ENCODE measurements at places on chromosomes 3 and 15. TPM values are rescaled to one million over a fixed set of nuclear protein-coding genes. Genes with fewer than 3 reads are reported as not detected.

DNA sequence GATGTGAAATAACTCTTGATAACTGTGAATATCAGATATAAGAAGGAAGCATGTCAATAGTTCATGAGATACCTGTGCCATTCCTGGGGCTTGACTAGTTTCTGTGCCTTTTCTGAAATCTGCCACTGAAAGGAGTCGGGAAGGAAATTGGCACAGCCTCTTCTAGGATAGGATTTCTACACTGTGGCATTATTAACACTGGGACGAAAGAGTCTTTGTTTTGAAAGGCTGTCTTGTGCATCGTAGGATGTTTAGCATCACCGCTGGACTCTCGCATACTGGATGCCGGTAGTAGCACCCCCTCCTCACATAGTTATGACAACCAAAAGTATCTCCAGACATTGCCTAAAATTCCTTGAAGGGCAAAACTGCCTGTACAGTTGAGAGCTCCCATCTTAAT lies 77.9 kb upstream of the SAMMSON start:
- DNase-seq = no peak

UBE2E1 gene
- total RNA-seq = 88.4 TPM

ARPP21 gene
- not detected for total RNA-seq

- peak; percentile 92 for DNase-seq
These were observed 40.9 kb upstream of the SMAD3 start for GRCh38 chr15:67024314-67024997.

DNA sequence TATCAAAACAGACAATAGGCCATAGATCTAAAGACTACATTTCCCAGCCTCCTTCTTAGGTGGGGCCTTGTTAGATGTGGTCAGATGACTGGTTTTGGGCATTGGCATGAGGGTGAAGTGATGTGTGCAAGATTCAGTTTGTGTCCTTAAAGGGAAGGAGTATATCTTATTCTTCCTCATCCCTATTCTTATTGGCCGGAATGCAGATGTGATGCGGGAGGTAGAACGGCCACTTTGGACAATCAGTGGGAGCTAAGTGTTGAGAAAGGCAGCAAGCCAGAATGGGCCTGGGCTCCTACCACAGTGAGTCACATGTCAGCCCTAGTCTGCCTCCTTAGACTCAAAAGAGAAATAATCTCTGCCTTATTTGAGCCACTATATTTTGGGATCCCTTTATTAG lies 89.8 kb upstream of the MEX3B start:
- no peak for DNase-seq

All from posterior vena cava (tissue), 2 donors.